ENCODE measurements at places on chromosomes 6 and 20.

DNA sequence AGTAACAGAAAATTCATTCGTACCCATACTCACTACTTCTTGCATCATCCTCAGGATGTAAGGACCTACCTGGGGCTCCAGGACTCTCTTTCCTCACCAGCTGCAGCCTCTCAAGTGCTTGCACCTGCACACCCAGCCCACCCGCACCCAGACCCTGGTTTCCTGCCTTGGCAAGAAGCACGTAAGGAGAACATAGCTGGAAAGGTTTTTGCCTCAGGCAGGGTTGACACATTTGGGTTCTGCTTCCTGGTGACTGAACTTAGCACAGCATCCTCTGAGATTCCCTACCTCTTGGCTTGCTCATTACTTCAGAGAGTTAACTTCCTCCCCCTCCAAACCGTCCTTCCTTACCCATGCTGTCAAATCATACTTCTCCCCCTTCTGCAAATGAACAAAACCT, 556.9 kb downstream of the CD83 start:
- no peak for DNase-seq

DNA sequence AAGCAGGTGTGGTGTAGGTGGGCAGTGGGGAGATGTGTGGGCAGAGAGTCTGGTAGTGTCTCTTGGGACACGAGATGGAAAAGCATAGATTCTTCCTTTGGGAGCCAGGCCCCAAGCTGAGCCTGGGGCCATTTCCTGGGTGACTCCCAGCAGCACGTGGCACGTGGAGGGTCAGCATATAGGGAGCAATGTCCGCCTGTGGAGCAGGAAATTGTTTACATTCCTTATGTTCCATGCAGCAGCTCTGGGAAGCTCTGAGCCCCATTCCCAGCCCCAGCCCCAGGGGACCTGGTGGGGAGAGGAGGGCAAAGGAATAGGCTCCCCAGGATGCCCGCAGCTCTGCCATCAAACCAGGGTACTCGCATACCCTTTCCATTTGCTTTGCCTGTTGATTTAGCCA, 57.6 kb downstream of the DAAM2 start:
- no peak for DNase-seq

DNA sequence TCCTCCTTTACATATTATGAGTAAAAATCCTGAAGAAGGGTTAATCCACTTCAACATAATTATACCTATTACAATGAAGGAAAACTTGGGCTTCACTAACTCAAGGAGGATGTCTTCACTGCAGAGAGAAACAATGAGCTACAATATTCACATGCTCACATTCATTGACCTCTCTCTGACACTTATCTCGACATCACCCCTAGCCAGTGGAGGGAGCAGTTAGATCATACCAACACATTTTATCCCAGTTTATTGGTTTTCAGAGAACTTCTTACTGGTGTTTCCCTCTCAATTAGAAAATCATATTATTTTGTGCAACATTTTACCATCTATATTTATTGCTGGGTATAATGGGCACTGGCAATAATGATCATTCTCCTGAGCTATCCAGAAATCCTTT, 646.5 kb downstream of the TENT5A start:
- DNase-seq, result no peak

GRCh38 chr20:32959351-32960221, 44.6 kb downstream of the SUN5 start:
- no peak for DNase-seq

- no peak for DNase-seq
Observed at GRCh38 chr6:100353276-100354015, 111.3 kb downstream of the SIM1 start.

DNA sequence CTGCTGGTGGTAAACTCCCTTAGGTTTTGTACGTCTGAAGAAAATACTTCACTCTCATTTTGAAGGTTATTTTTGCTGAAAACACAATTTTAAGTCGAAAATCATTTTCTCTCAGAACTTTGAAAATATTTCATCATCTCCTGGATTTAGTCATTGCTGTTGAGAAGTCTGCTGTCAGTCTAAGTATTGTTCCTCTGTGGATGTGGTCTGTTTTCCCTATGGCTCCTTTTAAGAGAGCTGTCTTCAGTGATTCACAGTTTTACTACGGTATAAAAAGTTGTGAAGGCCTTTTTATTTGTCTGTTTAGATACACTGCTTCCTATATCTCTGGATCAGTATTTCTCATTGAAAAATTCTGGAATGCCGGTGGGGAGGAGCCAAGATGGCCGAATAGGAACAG, 159.3 kb downstream of the GJA10 start:
- DNase-seq, result no peak

DNA sequence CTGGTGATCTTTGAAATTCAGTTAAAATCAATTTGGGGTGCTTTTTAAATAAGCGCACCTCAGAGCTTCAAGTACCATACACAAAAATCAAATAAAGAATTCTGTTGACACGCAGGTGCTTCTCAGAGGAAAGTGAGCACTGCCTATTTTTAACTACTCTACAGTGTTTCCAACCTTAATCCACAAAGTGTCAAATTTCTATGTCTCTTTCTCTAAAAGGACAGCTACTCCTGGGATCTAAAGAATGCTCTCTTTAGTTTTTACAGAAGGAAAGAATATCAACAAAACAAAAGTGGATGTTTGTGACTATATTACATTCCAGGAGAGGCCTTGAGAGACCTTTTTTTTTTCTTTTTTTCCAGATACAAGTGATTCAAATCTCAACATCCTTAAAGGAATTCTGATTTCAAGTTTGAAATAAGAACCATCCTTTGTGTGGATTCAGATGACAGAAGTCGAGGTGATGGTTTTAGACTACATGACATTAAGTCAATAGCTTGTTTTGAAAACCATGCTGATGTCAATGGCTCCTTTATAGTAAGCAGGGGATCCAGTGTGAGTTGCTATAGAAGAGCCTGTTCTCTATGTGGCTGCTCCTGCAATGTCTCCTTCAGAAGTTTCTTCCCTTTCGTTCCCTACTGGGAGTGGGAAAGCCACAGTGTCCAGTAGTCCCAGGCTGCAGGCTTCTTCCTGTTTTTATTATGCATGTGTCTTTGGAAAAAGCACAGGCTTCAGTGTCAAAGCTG, 67.2 kb upstream of the DEFB112 start:
- no peak for DNase-seq

DNA sequence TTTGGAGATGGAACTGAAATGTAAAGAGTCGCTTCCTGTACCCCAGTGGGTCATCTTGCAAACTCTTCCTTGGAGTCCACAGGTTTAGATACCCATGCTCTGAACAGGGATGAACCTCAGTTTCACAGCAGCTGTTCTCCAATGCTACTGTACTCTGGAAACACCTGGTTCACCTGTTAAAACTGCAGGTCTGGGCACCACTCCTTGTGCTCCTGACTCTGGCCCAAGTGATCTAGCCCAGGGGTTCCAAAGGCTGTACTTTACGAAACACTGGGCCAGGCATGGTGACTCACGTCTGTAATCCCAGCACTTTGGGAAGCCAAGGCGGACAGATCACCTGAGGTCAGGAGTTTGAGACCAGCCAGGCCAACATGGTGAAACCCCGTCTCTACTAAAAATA, 102.1 kb downstream of the ATP9A start:
- DNase-seq, result no peak

DNA sequence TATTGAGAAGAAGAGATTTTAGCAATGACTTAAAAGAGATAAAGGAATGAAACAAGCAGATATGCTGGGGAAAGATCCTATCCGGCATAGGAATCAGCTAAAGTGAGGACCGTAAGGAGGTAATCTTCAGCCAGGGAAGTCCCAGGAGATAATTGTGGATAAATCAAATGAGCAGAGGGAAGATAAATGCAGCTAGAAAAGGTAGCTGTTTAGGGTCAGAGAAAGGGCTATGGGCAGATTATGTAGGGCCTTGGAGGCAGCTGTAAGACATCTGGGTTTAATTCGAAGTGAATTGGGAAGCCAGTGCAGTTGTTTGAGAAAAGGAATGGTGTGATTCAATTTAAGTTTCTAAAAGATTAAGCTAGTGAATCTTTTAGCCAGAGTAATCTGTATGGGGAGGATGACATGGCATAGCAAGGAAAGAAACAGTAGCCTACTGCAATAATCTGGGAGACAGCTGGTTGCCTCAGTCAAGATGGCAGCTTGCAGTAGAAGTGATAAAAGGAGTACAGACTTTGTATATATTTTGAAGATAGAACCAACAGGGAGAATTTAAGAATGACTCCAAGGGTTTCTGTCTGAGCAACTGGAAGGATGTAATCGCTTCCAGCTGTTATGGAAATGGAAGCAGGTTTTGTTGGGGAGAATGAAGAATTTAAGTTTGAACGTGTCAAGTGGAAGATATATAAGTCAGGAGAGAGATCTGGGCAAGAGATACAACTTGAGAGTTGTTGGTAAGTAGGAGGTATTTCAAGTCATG, 552.3 kb upstream of the FLRT3 start:
- DNase-seq, result no peak

Measured in stimulated activated CD4-positive, alpha-beta T cell treated with anti-CD3 and anti-CD28 coated beads, Interleukin-4, amount 100 ng/mL, for 4 hours (primary cell).